ENCODE measurements at places on chromosomes 6 and 20.

DNA sequence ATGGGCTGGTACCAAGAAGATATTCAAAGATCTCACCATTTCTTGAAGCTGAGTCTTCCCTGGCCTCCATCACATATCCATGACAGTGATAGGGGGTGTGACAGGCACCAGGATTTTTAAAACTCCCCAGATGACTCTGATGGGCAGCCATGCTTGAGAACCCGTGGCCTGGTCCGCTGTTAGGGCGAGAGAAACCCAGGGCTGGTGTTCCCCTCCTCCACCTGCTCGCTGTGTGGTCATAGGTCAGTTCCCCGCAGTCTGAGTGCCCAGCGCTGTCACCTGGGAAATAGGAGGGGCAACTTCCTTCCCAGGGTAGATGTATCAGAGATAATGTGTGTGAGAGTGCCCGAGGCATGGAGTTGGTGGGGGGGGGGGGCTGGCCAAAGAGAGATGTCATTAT is 50.9 kb downstream of the TMEM242 start:
- no peak for DNase-seq

GRCh38 chr6:27478141-27478705 is 5.3 kb upstream of the ZNF184 start:
- DNase-seq: no peak

DNA sequence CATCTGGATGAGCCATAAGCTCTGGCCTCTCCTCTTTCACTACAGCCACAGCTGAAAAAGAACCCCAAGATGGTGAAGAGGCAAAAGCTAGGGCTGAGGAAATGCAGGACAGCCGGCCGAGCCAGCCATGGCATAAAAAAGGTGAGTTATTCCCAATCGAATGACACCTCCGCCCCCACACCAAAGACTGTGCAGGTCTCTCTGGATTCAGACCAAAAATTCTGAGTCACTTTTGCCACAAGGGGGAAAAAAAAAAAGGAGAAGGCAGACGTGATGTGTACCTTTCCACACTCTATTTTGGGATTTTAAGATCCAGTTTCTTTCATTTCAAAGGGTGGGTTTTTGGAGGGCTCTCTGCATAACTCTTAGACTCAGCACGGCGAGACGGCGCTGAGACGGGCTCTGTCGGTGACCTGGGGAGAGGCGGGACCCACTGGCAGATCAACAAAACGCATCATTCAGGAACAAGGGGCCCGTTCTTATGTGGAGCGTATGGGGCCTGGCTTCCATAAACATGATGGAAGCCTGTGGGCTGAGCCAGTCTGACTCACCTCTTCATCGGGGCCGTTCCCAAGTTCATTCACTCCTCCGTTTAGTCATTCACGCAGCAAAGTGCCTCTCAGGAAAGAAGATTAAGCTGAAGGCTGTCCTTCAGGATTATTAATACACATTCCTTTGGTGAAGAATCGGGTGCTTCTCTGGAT is 54.8 kb downstream of the NFATC2 start:
- DNase-seq: no peak

DNA sequence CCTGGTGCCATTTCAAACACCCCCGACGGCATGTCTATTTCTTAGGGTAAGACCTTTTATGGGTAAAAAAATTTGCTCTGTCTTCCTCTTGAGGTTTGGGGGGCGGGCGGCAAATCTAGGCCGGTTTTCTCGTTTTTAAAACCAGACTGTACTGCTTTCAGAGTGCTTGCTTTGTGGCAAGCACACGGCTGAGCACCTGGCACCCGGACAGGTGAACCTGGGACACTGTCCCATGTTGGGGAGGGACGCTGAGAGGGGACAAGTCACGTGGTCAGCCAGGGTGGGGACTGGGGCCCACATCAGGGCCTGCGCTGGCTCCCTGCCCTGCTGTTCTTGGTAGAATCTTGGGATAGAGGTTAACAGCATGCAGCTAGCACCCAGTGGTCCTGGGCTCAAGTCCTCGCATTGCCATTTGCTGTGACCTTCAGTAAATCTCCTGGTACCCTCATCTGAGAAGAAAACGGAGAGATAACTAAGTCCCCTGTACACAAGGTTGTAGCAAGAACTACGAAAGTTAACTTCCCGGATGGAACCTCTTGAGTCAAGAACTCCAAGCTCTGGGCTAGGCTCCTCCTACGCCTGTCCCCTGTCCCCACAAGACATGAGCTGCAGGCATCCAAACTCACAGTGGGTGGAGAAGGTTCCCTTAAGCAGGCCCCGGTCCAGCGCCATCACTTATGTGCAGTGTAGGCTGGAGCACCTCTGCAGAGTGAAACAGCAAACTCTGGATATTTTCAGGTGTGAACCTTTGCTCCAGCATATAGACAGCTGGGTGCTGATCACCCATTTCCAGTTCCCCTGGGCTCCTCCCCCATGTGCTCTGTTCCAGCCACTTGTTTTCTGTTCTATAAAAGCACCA is 41.7 kb downstream of the PMEPA1 start:
- DNase-seq: no peak

DNA sequence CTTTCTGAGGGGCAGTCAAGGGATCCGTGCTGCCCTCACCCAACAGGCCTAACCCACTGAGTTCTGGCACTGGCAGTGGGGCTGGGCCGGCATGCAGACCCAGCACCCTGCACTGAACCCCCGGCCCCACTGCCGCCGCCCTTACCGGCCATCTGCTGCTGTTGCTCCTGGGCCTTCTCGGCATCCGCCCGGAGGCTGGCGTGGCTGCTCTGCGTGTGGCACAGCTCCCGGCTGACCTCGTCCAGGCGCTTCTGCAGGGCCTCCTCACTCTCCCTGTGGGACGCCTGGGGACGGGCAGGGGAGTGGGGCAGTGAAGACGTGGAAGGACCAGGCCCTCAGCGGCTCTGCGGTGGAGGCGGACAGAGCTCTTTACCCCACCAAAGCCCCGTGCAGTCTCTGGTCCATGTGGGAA is 52.4 kb downstream of the RRBP1 start:
- DNase-seq: no peak

GRCh38 chr6:76003113-76003512 is 69.3 kb downstream of the IMPG1 start:
- DNase-seq: no peak

- DNase-seq: no peak
Measured at GRCh38 chr6:127376685-127377084, 33.3 kb upstream of the ECHDC1 start.

GRCh38 chr6:164066335-164066734 is 651.8 kb downstream of the QKI start:
- DNase-seq: no peak

- no peak for DNase-seq
Measured at GRCh38 chr6:159092631-159093030, 47.8 kb upstream of the TAGAP start.

GRCh38 chr20:9616455-9616805 is 102.0 kb downstream of the LAMP5 start:
- DNase-seq: no peak

DNA sequence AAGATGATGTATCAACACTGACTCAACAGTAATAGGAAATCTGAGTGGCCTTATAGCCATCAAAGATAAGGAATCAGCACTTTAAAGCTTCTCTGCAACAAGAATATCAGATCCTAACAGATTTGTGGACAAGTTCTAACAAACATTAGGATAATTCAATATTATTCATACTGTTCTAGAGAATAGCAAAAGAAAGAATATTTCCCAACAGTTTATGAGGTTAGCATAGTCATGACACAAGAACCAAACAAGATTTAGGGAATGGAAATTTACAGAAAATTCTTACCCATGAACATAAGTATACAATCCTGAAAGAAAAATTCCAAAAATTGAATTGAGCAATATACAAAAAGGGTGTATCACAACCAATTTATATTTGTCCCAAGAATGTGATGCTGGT is 64.3 kb upstream of the BTBD3 start:
- no peak for DNase-seq

- DNase-seq: no peak
Measured at GRCh38 chr6:4531406-4531805, 244.8 kb upstream of the CDYL start.

GRCh38 chr6:124479991-124480430 is 482.2 kb upstream of the RNF217 start:
- DNase-seq: no peak

- DNase-seq: no peak
Measured at GRCh38 chr20:10185741-10186558, 32.7 kb upstream of the SNAP25 start.

- no peak for DNase-seq
Measured at GRCh38 chr6:25004357-25004756, 68.6 kb upstream of the RIPOR2 start.

GRCh38 chr6:3309391-3310050 is 50.8 kb downstream of the PSMG4 start:
- DNase-seq: no peak

Data from stimulated activated CD8-positive, alpha-beta memory T cell treated with anti-CD3 and anti-CD28 coated beads, Interleukin-2, amount 100 ng/mL, for 1 hour (primary cell).